ENCODE measurements at places on chromosomes 6 and 20.
A peak's percentile ranks its signal among the peaks of the same experiment; 100 is the strongest.

- no peak for DNase-seq
These were observed 54.2 kb upstream of the TRIM26 start for GRCh38 chr6:30267423-30267822.

DNA sequence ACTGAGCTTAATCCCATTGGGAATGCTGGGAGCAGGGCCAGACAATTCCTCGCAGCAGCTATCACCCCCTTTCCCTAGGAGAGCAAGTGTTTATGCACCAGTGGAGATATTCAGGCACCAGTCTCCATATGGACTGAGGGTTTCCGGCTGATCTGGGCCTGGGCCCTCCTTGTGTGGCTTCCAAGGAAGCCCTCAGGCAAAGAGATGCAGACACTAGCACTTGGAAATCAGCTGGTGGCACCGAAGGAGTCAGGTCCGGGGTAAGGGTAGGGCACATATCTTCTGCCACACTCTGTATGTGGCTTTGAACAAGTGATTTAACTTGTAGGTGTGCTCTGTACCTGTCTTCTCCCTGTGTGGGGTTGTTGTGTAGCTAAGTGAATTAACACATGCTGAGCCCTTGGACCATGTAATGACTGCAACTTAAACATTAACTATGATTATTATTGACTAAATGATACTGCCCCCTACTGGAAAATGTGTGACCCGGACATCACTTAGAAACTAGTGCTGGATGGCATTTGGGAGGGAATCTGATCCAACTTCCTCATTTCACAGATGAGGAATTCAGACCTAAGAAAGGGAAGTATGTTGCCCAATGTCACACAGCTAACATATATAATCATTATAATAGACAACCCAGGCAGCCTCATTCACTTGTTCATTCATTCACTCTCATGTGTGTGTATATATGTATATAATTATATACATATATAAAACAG is 19.3 kb upstream of the WFDC2 start:
- peak; percentile 72 for DNase-seq

- no peak for DNase-seq
These were observed 30.7 kb downstream of the ZFAND3 start for GRCh38 chr6:37850260-37850659.

- no peak for DNase-seq
These were observed 63.7 kb downstream of the HIVEP2 start for GRCh38 chr6:142881290-142881689.

- DNase-seq: peak; percentile 63
These were observed 694.6 kb downstream of the QKI start for GRCh38 chr6:164108869-164109769.

DNA sequence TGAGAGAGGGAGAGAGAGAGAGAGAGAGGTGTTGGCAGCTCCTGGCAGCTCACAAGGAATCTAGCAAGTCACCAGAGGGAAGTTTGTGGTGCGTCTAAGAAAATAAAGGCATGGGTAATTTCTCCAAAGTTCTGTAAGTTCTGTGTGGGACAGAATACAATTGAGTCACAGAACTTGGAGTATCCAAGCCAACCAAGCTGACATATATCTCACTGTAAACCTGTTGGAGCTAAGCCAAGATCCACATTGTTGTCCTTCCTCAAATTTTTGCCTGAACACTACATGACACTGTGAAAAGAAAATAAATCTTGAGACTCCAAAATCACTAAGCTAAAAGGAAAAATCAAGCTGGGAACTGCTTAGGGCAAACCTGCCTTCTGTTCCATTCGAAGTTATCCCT is 436.7 kb downstream of the MEI4 start:
- DNase-seq: no peak

- no peak for DNase-seq
These were observed 10.5 kb upstream of the TXNDC5 start for GRCh38 chr6:7921046-7921445.

DNA sequence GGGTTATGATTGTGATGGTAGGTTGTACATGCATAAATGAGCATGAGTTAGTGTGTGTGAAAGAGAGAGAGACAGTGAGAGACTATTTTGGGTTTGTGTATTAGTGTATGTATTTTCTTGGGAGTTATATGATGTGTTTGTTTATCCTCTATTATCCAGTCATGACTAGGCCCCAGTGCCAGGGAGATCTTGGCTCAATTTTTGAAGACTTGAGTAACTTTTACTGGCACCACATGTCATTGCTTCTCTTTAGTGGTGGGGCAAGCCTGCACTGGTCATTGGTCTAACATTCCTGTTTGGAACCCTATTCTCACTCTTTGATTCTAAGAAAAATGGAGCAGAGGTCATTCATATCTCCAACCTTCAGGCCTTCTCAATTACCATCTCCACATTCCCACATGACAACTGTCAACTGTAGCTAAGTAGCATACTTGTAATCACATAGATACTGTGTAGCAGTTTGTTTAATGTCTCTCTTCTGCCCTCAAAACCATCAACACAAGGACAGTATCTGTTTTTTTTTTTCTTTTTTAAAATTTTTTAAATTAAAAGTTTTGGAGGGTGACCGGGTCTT is 8.8 kb downstream of the L3MBTL1 start:
- DNase-seq: no peak

DNA sequence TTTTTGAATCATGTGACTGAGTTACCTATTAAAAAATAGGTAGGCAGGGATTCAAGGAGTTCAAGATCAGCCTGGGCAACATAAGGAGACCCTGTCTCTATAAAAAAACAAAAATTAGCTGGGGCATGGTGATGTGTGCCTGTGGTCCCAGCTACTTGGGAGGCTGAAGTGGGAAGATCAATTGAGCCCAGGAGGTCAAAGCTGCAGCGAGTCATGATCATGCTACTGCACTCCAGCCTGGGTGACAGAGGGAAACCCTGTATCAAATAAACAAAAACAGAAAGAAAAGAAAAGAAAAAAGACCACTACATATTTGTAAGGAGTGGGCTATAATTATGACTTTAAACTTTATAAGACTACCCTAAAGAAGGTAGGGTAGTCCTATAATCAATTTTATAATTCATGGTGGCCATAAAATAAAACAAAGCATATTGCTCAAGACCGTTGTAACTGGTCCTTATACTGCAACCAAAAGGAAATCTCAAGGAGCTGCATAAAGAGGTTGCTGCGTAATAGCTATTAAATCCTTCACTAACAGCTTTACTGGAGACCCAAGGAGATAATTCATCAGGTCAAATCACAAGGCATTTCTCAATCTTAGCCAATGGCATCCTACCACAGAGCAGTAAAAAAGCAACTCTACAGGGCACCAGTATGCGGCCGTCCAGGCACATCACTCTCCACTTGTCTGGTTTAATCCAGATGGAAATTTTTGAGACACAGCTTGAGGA is 13.5 kb downstream of the PIGU start:
- no peak for DNase-seq

- no peak for DNase-seq
These were observed 4.2 kb upstream of the TBX18 start for GRCh38 chr6:84768442-84769174.

DNA sequence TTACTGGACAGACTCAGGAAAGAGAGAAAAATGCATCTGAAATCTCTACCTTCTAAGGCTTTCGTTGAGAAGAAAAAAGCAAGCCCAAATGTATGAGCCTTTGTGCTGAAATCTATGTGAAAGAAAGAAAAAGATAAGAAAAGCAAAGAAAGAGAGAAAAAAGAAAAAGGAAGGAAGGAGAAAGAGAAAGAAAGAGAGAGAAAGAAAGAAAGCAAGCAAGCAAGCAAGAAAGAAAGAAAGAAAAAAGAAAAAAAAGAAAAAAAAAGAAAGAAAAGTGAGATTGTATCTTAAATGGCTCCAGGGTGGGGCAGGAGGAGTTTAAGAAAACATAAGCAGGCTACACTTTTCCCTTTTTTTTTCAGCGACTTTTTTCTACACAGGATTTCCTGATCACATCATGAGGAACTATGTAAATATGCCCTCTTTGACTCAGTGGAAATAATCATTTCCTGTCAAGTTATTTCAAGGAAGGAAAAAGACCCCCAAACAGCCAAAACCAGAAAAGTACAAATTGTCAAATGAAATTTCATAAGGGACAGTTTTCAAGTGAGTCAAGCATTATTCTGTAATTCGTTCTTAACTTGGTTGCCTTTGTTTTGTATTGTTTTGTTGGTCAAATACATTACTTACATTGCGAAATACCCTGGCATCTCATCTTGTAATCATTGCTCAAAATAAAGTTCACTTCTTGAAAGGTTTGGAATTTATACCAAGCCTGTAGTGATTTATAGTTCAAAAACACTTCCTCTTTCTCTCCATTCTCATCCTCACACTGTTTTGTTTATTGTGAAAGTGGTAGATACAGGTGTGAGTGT is 79.5 kb upstream of the RNF217 start:
- no peak for DNase-seq

DNA sequence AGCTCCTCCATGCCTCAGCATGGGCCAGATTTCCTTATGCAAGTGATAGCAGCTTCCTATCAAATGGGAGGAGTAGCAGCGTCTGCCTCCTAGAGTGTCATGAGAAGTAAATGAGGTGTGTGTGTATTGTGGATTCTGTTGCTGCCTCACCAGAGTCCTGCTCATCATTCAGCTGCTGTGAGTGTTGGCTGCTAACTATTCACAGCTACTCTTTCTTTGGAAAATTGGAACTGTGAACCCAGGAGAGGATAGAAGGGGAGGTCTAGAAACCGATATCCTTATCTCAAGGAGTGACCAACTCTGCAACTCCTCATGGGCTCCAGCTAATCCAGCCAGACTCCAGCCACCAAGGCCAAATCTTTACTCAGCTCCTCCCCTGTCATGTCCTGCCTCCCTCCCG is 63.3 kb downstream of the TOX2 start:
- no peak for DNase-seq

DNA sequence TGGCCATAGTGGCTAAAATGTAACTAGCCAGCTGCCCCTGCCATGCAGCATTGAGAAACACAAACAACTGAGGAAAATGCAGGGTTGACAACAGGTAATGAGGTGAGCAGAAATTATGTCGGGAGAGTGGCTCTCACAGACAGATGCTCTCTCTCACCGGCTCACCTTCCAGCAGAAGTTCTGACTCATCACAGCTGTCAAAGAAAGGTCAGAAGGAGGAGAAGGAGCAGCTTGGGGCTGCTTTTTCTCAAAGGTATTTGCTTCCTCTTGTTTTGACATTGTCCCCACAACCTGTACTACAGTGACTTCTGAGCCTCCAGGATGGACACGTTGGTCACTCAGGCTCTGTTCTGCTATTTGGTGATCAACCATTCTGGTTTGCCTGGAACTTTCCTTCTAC is 190.5 kb upstream of the HEY2 start:
- DNase-seq: no peak

GRCh38 chr6:157194643-157195042 is 128.7 kb downstream of the TMEM242 start:
- DNase-seq: no peak

DNA sequence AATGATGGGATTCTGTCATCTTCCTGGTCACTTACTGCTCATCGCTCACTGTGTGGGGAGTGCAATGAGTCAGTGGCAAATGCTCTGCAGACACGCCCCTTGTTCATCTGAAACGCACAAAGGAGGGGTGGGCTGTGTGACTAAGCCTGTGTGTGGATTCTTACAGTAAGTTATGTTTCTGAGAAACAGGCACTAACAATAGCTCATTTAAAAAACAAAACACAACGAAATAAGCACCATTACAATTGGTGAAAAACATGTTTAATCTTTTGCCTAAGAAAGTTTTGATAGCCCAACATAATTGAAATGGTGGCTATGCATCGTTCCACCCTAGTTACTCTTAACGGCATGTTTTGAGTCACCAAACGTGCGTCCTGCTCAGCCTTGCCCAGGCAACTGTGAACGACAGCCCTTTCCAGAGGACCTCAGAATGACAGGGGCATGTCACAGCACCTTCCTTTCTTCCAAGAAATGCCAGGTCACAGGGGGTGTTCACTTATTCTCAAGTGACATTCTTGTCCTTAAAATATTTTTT is 118.4 kb upstream of the SGK1 start:
- DNase-seq: peak; percentile 86

- no peak for DNase-seq
These were observed 40.5 kb downstream of the SCGN start for GRCh38 chr6:25692472-25692871.

DNA sequence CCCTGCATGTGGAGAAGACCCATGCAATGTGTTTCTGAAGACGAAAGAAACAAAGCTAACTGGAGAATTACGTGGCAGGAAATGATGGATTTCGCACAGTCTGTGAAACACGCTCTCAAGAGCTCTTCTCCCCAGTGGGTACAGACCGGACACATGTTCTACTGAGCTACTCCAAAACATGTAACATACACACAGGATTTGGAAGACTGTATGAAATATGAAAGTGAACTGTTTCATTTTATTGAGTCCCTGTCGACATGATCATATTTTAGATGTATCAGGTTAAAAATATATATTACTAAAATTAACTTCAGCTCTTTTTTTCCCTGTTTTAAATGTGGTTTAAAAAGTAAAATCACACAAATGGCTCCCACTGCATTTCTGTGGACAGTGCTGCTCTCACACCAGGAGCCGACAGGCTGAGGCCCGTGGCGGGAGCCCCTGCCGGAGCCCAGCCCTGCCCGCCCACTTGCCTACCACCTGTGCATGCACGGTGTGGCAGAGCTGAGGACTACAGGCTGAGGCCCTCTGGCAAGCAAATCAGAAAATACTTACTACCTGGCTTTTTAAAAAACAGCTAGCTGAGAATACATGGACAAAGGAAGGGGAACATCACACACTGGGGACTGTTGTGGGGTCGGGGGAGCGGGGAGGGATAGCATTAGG is 58.9 kb upstream of the NXT1 start:
- DNase-seq: no peak

- no peak for DNase-seq
These were observed 182.7 kb downstream of the TAF4 start for GRCh38 chr20:61882716-61883615.

GRCh38 chr6:18412068-18412467 is 24.9 kb downstream of the RNF144B start:
- DNase-seq: no peak

GRCh38 chr20:45704969-45705637 is at the start of gene WFDC10B:
TSS of gene WFDC10B (minus strand) at chr20:45705019. CDS start at chr20:45685992, 19,027 bp downstream.
- no peak for DNase-seq

DNA sequence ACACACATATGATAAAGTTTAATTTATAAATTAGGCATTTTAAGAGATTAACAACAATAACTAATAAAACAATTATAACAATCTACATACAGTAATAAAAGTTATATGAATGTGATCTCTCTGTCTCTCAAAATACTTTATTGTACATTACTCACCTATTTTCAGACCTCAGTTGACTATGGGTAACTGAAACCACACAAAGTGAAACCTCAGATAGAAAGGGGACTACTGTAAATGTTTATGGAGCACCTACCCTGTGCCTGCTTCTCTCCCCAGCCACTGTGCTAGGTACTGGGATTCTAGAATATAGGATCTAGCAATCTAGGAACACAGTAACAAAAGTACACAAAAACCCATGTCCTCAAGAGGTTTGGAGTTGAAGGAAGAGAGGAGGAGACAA is 63.4 kb upstream of the BTN3A2 start:
- no peak for DNase-seq

All from HTR-8/SVneo (cell line).